ENCODE measurements at places on chromosomes 4 and X.

- no peak for DNase-seq
Observed at GRCh38 chrX:40006106-40007017, 91.4 kb downstream of the BCOR start.

DNA sequence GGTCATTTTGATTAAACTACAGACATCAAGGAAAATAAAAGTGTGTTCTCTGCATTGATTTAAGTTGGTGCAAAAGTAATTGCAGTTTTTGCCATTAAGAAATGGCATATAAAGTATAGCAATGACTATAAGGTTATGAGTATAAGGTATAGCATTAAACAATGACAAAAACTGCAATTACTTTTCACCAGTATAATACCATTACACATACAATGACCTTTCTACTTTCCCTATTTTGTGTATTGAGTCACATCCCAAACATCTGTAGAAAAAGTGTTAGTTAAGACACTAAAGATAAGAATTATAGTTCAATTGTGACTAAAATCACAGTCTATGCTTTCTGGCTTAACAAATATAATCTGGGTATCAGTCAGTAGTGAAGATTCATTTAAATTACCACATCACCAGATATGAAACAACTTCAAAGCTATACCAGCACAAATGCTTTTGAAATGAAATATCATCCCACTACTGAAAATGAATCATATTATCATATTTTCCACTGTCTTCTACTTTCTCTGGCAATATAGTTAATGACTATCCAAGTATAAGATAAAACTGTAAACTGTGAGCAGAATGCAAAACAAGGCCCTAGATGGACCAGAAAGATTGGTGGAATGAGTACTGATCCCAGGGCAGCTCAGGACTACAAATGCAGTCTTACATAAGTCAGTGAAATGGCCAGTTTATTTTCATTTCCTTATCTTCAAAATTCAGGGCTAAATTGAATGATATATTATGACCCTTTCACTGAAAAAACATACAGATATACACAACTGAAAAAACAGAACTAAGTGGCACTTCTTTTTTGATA lies 241.1 kb downstream of the ANTXR2 start:
- no peak for DNase-seq

DNA sequence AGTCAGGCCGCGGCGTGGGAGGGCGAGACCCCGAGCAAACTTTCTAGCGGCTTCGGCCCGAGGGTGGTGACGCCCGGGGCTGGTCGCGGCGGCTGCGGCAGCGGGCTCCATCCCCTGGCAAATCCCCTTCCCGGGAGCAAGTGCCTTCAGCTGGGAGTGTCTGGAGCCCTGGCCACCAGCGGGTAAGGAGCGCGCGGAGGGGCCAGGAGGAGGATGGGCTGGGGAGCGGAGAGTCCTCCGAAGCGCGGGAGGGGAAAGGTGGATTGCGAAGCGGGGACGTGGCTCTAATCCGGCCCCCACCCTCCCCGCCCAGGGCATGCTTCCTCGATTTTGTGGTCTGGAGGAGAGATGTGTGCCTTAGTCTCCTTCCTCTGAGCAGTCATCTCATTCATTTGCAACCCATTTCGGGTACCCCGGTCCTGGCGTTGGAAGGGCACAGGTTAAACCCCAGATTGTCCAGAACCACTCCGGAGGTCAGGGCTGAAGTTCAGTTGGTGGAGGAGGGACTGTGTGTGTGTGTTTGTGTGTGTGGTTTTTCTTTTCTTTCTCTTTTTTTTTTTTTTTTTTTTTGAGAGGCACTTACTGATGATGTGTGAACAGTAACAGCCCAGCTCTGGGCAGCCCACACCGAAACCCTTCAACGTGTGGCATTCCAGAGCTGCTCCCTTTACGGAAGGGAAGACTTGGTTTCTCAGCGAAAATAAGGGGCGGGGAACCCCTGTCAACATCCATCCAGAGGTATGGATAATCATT lies 516 bp downstream of the SGMS2 start:
- DNase-seq, result peak; percentile 63

DNA sequence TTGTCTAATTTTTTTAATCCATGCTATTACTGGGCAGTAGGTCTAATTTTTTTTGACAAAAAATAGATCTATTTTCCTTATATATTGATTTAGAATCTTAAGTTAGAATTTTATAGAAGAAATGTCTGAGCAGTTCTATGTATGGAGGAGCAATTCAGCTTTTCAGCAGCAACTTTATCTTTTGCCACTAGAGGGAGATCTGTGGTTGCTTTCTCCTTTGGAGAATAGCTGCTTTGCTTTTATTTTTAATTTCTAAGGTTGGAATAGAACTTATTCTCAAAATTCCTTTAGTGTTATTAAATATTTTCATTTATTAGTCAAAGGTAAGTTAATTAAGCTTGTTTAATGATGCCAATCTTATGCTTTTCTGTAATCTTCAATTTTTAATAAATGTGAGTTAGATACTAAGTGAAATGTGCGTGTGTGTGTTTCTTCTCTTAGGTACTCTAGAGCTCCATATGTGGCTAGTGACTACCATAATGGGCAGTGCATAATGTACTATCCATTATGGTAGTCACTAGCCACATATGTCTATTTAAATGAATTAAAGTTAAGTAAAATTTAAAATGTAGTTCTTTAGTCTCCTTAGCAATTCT lies 29.3 kb downstream of the FAM199X start:
- no peak for DNase-seq

- DNase-seq, result no peak
Observed at GRCh38 chrX:123188081-123188480, 4.0 kb downstream of the GRIA3 start.

- no peak for DNase-seq
Observed at GRCh38 chr4:186170966-186171365, 20.4 kb upstream of the CYP4V2 start.

DNA sequence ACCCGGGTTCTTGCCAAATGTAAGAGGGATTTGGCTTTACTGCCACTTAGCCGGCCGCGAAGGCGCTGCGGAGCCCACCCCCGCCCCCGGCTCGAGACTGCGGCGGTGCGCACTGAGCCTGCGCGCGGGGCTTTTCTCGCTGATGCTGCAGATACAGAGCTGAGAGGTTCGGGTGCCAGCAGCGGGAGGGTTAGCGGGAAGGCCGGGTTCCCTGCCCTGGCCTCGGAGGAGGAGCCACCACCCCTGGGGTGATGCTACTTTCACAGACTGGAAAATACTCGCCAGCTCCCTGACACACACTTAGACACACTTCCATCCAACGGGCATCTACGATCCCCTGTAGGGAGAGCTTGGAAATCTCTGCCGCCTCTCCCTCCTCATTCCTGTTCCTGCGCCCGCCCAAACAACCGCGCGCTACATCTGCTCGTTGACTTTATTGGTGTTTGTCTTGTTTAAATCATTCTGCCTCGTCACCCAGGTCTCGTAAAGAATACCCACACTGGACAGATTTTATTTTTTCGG lies 2.1 kb upstream of the PCDH7 start:
- DNase-seq, result peak; percentile 72

DNA sequence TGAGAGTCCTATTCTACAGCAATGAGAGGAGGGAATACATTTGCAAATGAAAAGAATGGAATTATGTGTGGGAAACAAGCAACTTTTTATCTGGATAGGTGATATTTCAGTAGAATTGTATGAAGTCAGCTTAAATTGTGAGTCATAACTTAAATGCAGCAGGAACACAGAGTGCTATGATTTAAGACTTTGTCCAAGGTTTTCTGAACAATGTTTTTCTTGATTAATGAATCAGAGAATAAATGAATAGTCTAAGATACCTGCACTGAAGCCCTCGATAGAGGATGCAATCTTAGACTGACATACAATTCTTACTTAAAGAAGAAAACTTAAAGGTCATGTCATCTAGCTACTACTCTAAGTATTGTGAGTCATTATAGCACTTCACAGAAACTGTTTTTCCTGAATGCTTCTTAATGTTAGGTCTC lies 8.0 kb downstream of the ARHGEF38 start:
- no peak for DNase-seq

GRCh38 chrX:31366041-31366440 lies 294.2 kb upstream of the FTHL17 start:
- DNase-seq, result no peak

GRCh38 chr4:91957963-91958362 lies 345.8 kb upstream of the GRID2 start:
- DNase-seq, result no peak

- no peak for DNase-seq
Observed at GRCh38 chr4:36081185-36081584, 163.1 kb downstream of the ARAP2 start.

GRCh38 chr4:40550948-40551462 lies 78.7 kb downstream of the RBM47 start:
- DNase-seq, result no peak

DNA sequence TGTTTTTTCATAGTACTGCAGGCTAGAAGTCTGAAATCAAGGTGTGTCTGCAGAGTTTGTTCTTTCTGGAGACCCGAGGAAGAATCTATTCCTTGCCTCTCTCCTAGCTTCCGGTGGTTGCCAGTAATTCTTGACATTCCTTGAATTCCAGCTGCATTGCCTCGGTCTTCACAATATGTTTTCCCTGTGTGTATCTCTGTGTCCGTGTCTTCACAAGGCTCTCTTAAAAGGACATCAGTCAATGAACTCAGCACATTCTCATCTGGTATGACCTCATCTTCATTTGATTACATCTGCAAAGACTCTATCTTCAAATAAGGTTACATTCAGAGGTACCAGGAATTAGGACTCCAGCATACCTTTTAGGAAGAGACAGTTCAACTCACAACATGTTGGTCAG lies 163.4 kb downstream of the BANK1 start:
- no peak for DNase-seq

DNA sequence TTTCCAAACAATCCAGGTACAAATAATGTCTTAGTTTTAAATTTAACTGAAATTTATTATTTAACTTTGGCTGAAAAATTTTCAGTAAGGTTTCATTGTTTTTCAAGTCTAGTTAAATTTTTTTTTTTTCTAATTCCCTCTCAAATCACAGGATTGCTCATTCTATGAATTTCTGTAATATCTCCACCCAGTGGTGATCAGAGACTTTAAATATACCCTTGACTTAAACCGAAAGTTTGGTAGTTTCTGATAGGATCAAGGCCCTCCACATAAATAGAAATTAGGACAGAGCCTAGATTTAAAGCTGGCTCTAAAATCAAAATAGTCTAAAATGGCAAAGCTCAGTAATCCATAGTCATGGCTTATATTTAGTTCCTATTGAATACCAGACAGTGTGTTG lies 175.4 kb downstream of the TBCK start:
- no peak for DNase-seq

- no peak for DNase-seq
Observed at GRCh38 chrX:10052906-10053625, 85.9 kb downstream of the CLDN34 start.

GRCh38 chr4:82223715-82224114 lies 150.1 kb downstream of the HNRNPD start:
- DNase-seq, result no peak

DNA sequence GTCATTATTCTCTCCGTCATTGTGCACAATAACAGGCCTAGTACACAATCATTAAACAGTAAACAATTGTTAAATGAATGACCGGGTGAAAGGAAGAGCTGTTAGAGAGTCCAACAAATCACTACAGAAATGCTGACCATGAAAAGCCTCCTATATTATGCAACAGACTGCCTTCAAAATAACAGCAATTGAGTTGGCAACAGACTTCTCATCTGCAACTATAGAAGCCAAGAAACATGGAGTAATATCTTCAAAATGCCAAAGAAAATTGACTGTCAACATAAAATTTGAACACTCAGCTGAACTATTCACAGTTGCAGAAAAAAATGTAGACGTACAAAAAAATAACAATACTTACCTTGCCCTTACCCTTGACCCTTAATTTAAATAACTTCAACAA lies 26.2 kb downstream of the CHRNA9 start:
- DNase-seq, result no peak

DNA sequence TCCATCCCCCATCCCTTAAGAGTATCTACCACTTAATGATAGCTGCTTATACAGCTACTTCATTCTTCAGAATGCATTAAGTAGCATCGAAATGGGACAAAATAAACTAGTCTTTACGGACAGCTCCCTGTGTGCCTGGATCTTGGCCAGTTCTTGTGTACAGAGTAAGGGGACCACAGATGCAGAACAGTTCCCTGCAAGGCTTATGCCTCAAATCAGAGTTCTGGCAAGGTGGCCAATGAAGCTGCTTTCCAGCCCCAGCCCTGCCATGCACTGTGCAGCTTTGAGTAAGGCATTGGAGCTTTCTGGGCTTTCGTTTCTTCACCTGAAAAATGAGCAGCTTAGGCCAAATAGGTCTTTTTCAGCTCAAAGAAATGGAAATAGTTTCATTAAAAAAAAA lies 14.2 kb downstream of the CLNK start:
- DNase-seq, result no peak

GRCh38 chr4:182876427-182876826 lies 40.8 kb downstream of the DCTD start:
- DNase-seq, result no peak

DNA sequence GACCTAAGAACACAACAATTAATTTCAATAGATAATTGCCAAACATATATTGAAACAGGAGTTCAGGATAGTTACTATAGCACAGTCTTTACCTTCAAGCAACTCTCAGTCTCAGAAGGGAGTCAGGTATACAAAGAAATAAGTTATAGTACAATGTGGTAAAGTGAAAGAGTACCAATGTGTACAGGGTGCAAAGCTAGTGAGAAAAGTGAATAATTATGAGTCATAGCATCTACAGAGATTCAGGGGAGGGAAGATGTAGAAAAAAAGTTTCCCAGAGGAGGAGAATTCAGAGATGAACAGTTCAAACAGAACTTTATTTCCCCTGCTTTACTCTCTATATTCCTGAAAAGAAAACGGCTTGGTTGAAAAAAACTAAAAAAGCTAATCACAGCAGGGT lies 22.7 kb upstream of the DKK2 start:
- no peak for DNase-seq

GRCh38 chr4:168696826-168697225 lies 200.0 kb downstream of the PALLD start:
- no peak for DNase-seq

DNA sequence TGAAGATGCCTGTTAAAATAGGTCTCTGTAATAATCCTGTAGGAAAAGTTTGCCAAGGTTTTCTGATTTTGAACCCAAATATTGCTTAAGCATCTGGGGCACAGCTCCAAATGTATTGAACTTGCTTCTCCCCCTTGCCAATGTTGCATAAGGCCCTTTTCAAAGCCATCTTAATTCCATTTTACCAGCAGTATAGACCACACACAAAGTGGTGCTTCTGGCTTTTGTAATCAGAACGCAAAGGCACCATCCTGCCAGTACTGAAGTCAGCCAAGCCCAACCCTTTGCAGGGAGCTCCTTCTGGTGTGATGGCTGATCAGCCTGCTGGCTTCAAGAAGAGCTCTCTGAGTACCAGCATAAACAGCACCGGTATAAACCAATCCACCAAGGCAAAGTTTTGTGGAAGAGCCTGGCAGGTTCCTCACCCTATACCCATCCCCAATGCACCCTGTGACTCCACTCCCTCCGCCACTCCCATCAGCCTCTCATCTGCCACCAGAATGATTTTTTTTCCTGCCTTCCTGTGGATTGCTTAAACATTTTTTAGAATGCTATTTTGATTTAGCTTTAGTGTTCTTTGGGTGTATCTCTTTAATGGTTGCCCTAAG lies 39.2 kb upstream of the USP9X start:
- no peak for DNase-seq

DNA sequence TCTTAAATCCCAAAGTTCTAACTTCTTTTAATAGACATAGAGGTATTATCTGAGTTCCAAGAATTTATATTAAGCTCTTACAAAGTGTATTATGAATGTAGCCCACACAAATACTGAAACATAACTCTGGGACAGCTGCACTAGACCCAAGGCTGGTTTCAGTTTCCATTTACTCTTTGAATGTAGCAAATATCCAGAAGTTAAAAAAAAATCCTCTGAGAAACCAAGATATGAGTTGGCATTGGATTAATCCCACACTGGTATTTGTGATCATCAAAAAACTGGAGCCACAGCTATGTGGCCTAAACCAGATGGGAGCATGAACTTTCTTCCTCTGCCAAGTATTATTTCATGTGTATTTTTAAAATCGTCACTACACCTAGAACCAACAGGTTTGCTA lies 23.6 kb upstream of the SMPX start:
- DNase-seq, result no peak
